ENCODE measurements at places on chromosomes 2 and 18. TPM values are rescaled to one million over a fixed set of nuclear protein-coding genes. Genes with fewer than 3 reads are reported as not detected.

- H3K4me3 ChIP-seq = no peak overlapping the region
- no peaks in the 10 kb centered on the region for H3K36me3 ChIP-seq
- H3K4me1 ChIP-seq = peaks cover 9% of the 10 kb centered on the region
- peak overlapping the region; percentile 2 for H3K27ac ChIP-seq
- H3K27me3 ChIP-seq = no peaks in the 10 kb centered on the region
- DNase-seq = peak; percentile 71
These were observed 112.9 kb upstream of the ATP8B1 start for GRCh38 chr18:57915865-57916582.

GALR1 gene
- under 0.01 TPM for total RNA-seq

- no peaks in the 10 kb centered on the region for H3K27me3 ChIP-seq
- H3K27ac ChIP-seq = no peak overlapping the region
- H3K36me3 ChIP-seq = no peaks in the 10 kb centered on the region
- H3K4me3 ChIP-seq = no peak overlapping the region
- DNase-seq = no peak
These were observed 69.3 kb downstream of the NEDD4L start for GRCh38 chr18:58113337-58113736.

GRCh38 chr2:8993196-8993901 is 10.1 kb downstream of the MBOAT2 start:
- DNase-seq = no peak
- no peaks in the 10 kb centered on the region for H3K27me3 ChIP-seq
- peaks cover 5% of the 10 kb centered on the region for H3K4me1 ChIP-seq
- H3K36me3 ChIP-seq = no peaks in the 10 kb centered on the region

- no peaks in the 10 kb centered on the region for H3K27me3 ChIP-seq
- DNase-seq = no peak
- H3K4me1 ChIP-seq = no peaks in the 10 kb centered on the region
- H3K27ac ChIP-seq = no peak overlapping the region
- no peak overlapping the region for H3K4me3 ChIP-seq
These were observed 42.3 kb downstream of the TTC21B start for GRCh38 chr2:165911231-165911630.

DNA sequence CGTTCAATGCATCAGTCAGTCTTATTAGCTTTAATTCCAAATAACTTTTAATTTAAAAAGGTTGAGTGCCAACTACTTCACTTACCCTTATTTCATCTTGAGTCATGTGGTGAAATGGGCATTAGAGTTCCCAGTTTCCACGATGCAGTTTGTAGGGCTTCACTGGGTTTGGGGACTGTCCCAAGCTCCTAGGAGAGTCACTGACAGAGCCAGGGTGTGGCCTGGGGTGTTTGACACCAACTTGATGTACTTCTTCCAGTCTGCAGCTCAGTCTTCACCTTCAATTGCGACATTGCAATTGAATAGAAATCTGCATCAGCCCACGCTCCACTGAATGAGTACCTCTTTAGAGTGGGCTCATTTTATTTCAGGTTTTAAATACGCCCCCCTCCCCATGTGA is 165.3 kb downstream of the ARL4C start:
- H3K4me3 ChIP-seq = no peak overlapping the region
- peaks cover 4% of the 10 kb centered on the region for H3K27me3 ChIP-seq
- peaks cover 21% of the 10 kb centered on the region for H3K4me1 ChIP-seq
- no peaks in the 10 kb centered on the region for H3K36me3 ChIP-seq

- H3K27ac ChIP-seq = no peak overlapping the region
- H3K4me1 ChIP-seq = peaks cover 13% of the 10 kb centered on the region
- no peak for DNase-seq
- no peak overlapping the region for H3K4me3 ChIP-seq
- H3K36me3 ChIP-seq = peaks cover 2% of the 10 kb centered on the region
These were observed 86.2 kb downstream of the NPAS2 start for GRCh38 chr2:100906131-100906530.

Data from muscle of leg (tissue), 16 donors.